ENCODE measurements at places on chromosomes 3 and 15.

DNA sequence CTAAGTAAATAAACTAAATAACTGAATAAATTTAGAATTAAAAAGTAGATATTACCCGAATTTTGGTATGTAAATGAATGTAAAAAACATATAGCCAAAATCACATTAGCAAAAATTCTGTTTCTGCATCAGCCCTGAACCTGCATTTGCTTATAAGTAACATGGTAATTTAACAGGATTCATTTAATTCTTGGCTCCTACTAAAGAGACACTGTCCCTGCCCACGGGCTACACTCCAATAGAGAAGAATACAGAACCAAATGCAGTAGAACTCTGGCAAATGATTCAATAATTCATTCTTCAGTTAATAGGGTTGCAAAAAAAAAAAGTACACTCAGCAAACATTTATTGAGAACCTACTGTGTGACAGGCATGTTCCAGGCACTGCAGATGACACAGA lies 20.8 kb upstream of the CNBP start:
- no peak for DNase-seq

DNA sequence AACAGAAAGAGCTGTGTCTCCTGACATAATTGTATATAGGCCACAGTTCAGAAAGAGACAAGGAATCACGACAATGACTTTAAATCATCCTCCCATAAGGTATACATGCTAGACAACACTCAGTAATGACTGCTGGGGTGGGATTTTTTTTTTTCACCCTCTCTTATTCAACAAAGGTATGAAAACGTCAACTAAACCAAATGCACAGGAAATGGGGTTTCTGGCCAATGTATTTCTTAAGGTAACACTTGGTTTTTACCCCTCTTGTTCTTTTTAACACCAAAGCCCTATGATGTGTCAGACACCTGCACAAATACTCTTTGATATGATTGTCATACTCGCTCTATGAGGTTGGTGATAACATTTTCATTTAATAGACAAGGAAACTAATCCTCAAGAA lies 78.3 kb downstream of the MCF2L2 start:
- DNase-seq, result peak; percentile 93

DNA sequence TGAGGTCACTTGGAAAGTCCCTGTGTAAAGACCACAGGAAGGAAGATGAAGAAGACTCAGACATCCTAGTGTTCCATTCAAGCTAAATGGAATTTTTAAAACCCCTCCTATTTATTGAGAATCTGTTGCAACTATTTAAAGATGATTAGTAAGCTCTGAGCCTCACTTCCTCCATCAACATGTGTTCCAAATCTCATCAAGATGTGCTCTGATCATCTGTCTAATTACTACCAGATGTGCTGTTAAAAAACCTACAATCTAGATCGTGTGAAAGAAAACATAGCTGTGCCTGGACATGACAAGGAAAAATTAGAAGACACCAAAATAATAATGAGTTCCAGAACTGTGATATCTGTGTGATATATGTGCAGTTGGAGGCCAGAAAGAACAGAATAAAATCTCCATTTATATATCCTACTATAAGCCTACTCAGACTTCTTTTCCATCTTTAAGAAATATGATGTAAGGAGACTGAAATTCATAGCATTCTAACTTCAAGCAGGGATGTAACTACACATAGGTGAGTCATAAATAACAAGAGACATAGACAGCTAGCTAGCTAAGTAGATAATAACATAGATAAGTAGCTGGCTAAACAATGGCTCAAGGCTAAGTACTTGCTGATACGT lies 7.8 kb downstream of the XPC start:
- DNase-seq, result no peak

- no peak for DNase-seq
Measured at GRCh38 chr3:54243960-54244682, 121.8 kb downstream of the CACNA2D3 start.

- no peak for DNase-seq
Measured at GRCh38 chr15:62324382-62324781, 159.3 kb upstream of the C2CD4B start.

DNA sequence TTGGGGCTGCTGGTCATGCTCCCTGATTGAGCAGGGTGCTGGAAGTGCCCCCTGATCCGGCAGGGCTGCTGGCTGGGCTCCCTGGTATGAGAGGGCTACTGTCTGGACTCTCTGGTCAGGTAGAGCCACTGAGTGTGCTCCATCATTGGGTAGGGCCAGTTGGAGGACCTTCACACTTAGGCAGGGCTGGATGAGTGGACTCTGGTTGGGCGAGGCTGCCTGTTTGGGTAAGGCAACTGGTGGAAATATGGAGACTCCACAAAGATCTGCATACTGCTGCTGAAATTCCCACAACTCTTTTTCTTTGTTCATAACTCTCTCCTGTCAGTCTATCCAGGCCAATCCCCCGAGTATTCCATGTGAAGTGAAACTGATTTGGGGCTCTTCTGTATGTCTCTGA lies 80.8 kb downstream of the CD200 start:
- DNase-seq, result no peak

GRCh38 chr3:83434880-83435587 lies 1523.8 kb upstream of the CADM2 start:
- no peak for DNase-seq

DNA sequence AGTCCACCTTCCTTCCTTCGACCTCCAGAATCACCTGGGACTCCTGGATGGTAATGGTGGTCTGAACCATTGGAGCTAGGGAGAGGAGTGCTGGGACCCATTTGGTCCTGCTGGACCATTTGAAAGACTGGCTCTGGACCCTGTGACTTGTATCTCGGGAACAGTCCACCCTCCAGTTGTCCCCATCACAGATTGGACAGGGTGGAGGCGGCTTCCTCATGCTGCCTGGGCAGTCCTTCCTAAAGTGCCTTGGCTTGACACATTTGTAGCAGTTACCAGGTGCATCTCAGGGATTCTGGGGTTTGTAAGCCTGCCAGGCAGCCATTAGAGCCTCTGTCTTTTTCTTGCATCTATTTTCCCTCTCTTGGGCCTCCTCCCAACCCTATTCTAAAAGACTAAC lies 758.1 kb downstream of the NAALADL2 start:
- no peak for DNase-seq

GRCh38 chr3:157110761-157111278 lies 49.1 kb downstream of the CCNL1 start:
- DNase-seq, result no peak

GRCh38 chr3:158773166-158773565 lies 28.7 kb upstream of the MFSD1 start:
- DNase-seq, result no peak

GRCh38 chr3:194466761-194467356 lies 19.9 kb downstream of the ATP13A3 start:
- DNase-seq, result no peak

DNA sequence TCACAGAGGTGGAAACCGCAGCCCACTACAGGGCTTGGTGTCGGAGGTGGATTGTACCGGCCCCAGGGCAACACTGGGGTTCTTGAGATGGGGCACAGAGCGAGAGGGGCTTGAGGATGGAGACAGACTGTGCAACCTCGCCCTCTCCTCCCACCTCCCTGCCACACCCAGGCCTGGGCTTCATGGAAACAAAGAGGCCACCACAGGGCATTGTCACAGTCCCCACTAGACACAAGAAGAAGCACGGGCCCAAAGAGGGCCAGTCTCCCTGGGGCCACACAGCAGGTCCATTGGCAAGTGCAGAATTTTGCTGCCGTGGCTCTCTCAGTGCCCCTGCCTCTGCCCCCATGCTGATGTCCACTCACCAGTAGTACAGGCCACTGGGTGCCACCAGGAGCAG lies 4.1 kb upstream of the CALML4 start:
- no peak for DNase-seq

DNA sequence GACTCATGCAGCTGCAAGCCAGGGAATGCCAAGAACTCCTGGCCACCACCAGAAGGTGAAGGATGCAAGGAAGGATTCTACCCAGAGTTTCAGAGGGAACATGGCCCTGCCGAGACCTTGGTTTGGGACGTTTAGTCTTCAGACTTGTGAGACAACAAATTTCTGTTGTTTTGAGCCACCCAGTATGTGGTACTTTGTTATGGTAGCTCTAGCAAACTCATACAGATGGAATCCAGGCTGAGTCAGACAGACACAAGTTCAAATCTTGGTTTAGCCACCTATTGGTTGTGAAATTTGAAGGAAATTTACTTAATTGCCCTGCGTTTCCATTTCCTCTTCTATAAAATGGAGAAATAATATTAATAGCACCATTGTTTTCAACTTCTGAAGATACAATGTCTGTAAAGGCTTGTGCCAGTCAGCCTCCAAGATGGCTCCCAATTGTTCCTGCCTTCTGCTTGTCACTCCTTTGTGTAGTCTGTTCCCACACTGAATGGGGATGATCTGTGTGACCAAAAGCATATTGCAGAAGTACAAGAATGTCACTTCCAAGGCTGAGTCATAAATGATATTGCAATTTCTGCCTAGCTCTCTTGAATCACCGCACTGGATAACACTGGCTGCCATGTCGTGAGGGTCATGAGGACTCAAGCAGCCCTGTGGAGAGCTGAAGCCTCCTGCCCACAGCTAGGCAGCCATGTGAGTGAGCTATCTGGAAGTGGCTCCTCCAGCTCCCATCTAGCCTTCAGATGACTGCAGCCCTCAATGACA lies 223.5 kb upstream of the PROK2 start:
- DNase-seq, result no peak

DNA sequence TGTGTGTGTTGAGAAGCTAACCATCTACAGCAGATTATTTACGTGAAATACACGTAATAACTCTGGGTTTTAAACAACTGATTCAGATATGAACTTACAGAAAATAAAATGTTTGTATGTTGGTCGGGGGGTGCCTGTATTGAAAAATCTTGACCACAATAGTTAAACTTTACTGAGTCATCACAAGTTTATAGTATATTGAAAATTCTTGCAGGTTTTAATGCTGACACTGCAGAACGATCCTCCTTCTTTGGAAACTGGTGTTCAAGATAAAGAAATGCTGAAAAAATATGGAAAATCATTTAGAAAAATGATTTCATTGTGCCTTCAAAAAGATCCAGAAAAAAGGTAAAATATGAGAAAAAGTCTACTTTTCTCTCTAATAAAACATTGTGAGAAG lies 41.3 kb upstream of the SLC22A13 start:
- no peak for DNase-seq

DNA sequence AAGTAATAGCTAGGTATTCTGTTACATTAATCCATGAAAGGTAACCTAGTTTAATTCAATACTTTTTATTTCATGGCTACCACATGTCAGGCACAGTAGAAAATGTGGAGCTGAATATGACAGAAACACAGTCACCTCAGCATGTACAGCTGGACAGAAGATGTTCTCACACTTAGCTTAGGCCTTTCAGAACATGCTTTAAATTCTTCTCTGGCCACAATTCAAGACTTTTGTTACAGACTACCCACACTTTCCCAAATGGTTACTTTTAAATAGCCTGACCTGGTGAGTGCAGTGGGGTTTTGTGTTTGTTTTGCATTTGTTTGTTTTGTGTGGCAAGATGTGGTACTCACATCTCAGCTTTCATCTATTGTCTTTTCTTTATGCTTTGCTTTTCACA lies 1079.5 kb downstream of the IGSF11 start:
- no peak for DNase-seq

DNA sequence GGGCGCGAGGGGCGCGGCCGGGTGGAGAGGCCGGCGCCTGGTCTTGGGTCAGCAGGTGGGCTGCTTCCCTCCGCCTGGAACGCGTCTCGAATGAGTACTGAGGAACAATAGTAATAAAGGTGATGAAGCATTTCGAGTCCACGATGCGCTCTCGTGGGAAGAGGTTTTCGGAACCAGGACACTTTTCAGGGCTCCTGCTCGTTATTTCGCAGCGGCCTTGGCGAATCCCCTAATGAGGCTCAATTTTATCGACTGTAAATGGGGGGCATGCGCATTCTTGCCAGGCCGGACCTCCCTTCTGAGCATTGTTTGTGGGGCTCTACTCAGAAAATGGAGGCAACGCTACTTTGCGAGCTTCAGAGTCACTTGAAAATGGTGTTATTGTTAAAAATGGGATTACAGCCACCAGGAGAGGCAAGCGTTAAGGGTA lies 1.2 kb downstream of the NR2C2 start:
- no peak for DNase-seq

DNA sequence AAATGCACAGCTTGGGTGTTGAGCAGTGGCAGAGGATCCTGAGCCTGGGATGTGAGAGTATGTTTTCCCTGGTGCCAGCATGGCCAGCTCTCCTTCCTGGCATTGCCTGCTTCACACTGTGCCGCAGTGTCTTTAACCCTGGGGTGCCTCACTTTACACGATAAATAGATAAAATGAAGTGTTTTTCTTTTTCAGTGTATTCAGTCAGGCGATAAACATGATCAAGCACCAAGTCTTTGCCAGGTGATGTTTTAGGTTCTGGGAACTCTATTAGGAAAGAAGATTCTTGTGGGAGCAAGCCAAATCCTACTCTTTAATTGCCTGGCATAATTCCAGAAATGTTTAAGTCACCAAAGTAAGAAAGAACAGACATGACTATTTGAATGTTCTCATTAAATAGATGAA lies 14.0 kb downstream of the ABHD6 start:
- no peak for DNase-seq

- DNase-seq, result no peak
Measured at GRCh38 chr3:8298021-8298954, 203.3 kb upstream of the LMCD1 start.

DNA sequence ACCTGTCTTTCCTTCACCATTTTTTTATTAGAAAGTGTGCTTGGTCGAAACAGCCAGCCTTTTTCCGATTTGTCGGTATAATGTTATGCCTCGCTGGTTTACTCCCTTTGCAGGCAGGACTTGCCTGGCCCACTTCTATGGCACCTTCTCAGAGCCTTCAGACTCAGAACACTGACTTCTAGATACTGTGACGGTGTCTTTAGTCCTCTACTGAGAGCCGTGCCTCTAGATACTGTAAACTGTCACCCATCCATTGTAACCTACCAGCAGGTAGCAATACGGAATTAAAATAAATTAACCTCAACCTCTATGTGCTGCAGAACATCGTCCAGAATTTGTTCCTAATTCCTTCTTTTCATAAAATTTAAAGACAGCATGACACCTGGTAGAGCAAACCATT lies 247.7 kb upstream of the TTC14 start:
- DNase-seq, result no peak

- DNase-seq, result no peak
Measured at GRCh38 chr3:71646971-71647370, 63.4 kb upstream of the FOXP1 start.

Measured in Jurkat, Clone E6-1 (cell line).